ENCODE measurements at places on chromosomes 2 and 18.

DNA sequence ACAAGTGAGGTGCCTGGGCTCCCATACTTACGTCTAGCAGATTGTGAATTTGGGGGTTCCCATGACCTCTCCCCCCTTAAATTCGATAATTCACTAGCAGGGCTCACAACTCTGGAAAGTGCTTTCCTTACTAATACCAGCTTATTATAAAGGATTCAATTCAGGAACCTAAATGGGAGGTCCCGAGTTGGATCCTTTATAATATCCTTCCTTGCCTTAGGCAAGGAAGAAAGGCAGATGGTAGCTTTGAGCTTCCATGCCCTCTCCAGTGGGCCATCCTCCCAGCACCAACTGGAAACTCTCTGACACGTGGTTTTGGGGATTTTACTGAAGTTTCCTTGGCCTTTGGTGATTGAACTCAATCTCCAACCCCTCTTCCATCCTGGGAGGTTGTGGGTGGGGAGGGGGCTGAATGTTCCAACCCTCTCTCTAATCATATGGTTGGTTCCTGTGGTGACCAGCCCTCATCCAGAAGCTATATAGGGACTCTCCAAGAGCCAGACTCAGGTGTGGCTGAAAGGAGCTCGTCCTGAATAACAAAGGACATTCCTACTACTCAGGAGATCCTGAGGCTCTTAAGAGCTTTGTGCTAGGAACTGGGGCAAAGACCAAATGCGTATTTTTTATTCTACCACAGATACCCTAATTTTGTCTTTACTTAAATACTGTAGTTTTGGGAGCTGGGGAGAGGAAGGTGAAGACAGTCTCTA, 62.2 kb downstream of the HAUS1 start:
- no peak for DNase-seq

DNA sequence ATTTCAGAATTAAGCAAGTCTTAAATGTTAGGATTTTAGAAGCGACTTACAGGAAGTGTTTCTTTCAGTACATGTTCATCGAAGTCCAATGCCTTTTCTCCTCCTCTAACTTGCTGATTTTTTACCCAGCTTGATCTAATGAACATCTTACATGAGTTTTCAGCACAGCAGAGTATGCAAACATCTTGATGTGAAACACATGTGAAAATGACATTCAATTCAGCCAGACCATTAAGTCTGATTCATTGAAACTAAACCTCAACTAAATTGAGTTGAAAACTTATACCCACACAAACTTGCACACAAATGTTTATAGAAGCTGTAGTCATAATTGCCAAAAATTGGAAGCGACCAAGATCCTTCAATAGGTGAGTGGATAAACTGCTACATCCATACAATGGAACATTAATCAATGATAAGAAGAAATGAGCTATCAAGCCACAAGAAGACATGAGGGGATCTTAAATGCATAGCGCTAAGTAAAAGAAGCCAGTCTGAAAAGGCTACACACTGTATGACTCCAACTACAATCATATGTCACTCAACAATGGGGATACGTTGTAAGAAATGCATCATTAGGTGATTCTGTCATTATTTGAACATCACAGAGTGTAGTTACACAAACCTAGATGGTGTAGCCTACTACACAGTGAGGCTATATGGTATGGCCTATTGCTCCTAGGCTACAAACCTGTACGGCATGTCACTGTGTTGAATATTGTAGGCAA, 18.5 kb downstream of the PSTPIP2 start:
- no peak for DNase-seq

GRCh38 chr18:74498712-74499627, 2.8 kb downstream of the CNDP2 start:
- peak; percentile 81 for DNase-seq

DNA sequence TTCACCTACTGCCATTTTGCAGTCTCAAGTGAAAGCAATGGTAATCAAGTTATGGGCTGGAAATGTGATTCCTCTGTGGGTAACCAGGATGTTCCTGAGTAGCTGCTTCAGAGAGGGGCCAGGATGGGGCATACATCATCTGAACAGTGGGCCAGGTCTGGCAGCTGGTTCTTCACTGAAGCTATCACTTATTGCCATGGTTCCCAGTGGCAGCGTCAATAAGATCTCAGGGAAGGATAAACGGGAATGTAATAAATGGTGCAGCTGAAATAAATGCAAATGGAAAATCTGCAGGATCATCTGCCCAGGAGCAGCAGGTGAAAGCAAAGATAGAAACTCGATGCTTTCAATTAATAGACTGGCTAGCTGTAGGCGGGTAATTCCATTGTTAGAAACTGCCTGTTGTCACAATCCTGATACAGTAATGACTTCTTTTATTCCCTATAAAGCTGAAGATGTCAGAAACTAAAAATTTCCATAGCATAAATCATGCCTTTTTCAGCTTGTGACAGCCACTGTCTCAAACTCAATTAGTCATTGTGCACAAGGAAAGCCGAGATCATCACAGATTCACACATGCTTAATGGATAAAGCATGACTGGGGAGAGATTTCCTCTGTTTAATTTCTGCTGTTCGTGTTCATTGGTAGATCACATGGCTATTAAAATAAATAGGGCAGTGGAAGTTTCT, 56.2 kb upstream of the CCDC85A start:
- no peak for DNase-seq

- no peak for DNase-seq
Observed at GRCh38 chr2:178220814-178221213, 26.5 kb downstream of the OSBPL6 start.

DNA sequence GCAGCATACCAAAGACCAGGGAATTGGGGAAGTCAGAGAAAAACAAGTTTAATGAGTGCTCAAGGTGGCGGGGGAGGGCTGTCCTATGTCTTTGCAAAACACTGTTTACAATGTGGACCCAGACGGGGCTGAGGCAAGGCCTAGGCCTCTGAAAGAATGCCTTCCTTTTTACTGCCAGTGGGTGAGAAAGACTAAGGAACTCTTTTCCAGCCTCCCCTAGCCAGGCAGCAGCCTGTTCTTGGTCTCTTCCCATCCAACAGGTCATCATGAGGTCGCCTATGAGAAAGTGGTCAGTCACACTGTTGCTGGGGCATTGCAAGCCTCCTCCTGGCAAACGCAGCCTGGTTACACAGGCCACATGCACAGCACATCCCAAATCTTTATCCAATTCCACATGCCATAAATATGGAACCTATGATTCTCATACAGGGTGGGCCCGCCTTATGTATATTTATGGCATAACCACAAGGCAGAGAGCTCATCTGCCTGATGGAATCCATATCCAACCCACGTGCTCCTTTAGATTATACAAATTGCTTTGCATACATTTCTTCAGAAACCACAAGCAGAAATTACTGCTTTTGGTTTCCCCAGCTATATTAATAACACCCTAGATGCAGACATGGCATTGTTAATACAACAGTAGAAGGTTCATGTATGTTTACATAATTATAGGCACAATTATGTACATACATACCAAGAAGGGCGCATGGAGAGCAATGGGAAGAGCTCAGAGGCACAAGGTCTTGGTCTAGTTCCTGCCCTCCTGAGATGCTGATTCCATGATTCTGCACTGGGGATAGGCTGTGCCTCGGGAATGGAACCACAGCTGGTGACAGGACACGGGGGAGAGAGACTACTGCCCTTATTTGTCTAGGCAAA, 48.6 kb downstream of the NRP2 start:
- no peak for DNase-seq

DNA sequence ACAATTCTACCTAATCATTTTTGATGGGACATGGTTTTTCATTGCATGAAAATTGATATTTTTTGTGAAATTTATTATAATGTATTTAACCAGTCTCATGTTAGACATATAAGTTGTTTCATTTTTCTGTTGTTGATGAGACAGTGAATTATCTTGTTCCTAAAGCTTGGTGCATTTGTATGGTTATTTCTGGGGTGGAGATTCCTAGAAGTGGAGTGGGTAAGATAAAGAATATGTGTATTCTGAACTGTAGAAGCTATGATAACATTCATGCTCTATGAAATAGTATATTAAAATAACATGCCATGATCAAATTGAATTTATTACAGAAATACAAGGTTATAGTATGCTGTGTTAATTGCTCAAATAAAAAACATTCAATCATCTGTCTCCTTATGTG, 69.2 kb downstream of the BOLA3 start:
- no peak for DNase-seq

DNA sequence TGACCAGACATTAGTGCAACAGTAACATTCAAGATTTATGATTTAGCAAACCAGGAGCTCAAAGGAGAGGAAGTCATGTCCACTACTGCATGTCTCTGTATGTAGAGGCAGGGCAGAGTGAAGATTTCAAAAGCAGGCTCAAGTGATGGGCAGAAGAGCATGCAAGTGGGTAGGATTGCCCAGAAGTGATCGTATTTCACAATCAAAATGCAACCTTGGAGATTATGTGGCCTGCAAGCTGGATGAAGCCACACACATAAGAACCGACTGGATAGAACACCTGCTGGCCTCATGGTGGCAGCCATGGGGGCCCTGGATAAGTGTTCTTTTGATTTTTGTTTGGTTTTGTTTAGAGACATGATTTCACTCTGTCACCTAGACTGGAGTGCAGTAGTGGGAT, 286.8 kb upstream of the RAB12 start:
- DNase-seq: no peak

GRCh38 chr2:224524657-224525056, 60.5 kb downstream of the CUL3 start:
- DNase-seq: no peak

GRCh38 chr18:78798402-78799175, 181.0 kb upstream of the SALL3 start:
- no peak for DNase-seq

GRCh38 chr18:24181806-24182205, 42.9 kb downstream of the CABYR start:
- DNase-seq: no peak

- DNase-seq: no peak
Observed at GRCh38 chr18:666177-666576, 8.7 kb downstream of the TYMS start.

- no peak for DNase-seq
Observed at GRCh38 chr2:159867567-159868361, 69.8 kb upstream of the CD302 start.

GRCh38 chr2:148218326-148219075, 197.6 kb downstream of the MBD5 start:
- DNase-seq: no peak

GRCh38 chr18:55694291-55694690, 106.3 kb upstream of the TCF4 start:
- no peak for DNase-seq

DNA sequence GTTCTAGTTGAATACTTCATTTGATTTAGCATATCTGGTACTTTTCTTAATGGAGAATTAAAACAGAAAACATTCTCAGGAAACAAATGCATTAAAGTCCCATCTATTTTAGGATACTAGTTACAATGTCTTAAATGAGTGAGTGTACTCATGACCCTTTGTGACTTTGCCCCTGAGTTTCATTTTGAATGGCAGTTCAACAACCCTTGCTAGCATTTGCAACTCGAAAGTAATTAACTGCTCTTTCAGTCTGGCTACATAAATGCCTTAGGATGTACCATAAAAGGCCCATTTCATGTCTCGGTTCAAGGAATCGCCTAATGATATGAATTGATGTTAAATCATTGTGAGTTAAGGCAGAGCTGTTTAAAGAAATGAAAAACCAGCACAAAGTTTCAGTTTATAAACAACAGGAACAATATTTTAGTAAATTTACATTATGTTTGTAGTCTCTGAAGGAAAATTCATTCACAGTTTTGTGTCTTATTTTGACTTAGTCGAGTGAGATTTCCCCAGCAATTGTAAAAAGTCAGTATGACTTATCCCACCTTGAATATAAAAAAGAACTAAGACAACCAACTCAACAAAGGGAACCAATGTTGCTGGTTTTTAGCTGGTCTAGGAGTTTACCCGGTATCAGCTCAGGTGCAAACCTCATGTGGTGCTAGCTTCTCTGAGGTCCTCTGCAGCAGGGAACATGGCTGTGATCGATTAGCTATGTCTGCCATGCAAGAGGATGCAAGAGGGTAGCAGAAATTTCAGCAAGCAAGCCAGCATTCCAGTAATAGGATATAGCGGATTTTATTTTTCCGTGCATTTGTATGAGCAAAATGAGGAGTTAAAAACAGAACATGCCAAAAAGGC, 386.2 kb downstream of the PTPRM start:
- DNase-seq: no peak

- peak; percentile 61 for DNase-seq
Observed at GRCh38 chr18:76821875-76822505, 367 bp upstream of the ZNF236 start.

DNA sequence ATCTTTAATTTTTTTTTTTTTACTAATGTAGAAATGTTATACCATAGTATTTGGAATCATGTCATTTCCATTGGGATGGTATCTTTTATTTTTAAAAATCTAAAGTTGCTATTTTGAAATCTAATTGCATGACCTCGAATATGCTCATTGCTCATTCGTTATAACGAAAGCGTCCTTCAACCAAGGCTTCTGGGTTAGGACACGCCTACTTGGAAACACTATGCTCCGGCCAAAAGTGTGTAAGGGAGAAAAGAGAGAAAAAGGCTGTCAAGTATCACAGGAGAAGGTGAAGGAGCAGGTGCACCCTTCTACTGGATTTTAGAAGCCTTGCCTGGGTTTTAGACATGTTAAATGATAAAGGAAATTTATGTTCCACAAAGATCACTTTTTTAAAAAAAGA, 465.9 kb upstream of the ID2 start:
- no peak for DNase-seq

- no peak for DNase-seq
Observed at GRCh38 chr2:232137356-232138147, 176.0 kb downstream of the DIS3L2 start.

GRCh38 chr2:75614162-75614651, 32.4 kb upstream of the MRPL19 start:
- DNase-seq: no peak

DNA sequence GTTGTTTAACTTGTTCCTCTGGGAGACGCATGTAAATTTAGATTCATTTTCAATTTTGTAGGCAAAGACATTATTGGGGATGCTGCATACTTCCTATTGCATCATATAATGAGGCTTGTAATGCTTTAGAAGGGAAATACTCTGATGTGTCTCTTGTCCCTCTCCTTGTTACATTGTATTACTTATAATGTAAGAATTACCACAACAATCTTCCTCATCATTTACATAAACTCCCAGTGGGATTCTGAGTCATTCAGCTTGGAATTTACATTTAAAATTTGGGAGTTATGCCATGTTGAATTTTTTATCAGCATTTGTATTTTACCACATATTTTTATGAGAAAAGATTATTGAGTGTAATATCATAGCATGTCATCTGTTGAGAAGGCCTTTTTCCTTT, 963.4 kb upstream of the NRXN1 start:
- no peak for DNase-seq

- DNase-seq: no peak
Observed at GRCh38 chr2:8193686-8194615, 487.9 kb upstream of the ID2 start.

DNA sequence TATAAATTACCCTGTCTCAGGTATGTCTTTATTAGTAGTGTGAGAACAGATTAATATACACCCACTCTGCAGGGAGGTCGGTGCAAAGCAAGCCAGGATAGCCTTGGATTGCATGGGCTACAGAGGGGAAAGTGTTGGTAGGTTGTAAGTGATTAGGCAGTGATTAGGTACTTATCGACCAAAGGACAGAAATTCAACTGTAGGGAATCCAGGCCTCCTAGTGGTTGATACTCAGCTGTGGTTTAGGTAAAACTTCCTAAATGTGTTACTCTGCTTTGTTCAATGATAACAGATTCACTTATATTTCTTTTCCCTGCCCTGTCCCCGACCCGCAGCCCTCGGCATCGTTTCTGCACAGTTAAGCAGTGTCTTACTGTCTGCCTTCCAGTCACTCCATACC, 444.0 kb downstream of the FIGN start:
- no peak for DNase-seq

GRCh38 chr2:196610796-196611195, 28.7 kb upstream of the CCDC150 start:
- no peak for DNase-seq

GRCh38 chr2:161005170-161005569, 155.1 kb upstream of the TANK start:
- no peak for DNase-seq
